ENCODE measurements at places on chromosomes 12 and 14. TPM values are rescaled to one million over a fixed set of nuclear protein-coding genes. Genes with fewer than 3 reads are reported as not detected.

GRCh38 chr14:106280876-106281275 lies 754.5 kb downstream of the TMEM121 start:
- no peak for DNase-seq

- DNase-seq, result no peak
Measured at GRCh38 chr14:87252103-87252502, 740.9 kb downstream of the GALC start.

GRCh38 chr14:97705976-97706375 lies 908.8 kb downstream of the VRK1 start:
- DNase-seq, result no peak

DNA sequence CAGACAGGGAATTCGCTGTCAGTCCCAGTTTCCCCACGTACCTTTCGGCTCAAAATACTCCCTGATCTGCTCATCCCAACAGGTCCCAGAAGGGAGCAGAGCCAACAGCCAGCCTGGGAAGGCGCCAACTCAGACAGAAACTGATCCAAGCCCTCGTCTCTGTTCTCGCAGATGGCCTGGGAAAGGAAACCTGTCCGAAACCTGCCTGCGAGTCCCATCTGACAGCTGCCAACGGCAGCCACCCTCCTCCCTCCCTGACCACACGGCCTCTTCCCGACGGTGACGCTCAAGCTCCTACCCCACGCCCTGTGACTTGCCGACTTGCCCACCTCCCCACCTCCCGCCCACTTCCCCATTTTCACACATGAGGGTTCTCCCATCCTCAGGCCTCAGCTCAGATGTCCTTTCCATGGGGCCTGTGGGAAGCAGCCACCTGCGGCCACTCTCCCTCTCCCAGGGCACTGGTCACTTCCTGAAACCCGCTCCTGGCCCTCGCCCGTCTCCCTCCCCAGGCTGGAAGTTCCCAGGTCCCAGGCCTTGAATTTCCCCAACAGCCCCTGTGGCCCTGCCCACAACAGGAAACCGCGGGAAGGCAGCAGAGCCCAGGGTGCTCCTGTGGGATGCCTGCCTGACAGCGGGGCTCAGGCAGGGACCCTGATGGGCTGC lies 60.9 kb upstream of the FBRSL1 start:
- DNase-seq, result no peak

DNA sequence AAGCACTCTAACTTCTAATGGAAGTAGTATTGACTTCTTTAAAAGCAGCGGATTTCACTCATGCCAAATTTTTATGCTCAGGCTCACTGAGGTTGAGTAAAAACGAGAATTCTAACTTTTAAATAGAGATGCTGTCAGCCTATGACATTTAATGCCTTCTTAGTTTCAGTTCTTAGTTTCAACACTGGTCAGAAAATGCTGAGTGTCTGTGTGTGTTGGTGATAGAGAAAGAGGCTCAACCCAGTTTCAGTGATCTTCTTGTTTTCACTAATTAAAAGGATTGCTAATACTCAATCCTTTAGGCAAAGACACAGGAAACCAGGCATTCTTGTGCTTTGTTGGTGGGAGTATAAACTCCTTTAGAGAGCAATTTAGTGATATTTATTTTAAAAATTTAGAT lies 31.0 kb downstream of the PEBP1 start:
- DNase-seq, result no peak

DNA sequence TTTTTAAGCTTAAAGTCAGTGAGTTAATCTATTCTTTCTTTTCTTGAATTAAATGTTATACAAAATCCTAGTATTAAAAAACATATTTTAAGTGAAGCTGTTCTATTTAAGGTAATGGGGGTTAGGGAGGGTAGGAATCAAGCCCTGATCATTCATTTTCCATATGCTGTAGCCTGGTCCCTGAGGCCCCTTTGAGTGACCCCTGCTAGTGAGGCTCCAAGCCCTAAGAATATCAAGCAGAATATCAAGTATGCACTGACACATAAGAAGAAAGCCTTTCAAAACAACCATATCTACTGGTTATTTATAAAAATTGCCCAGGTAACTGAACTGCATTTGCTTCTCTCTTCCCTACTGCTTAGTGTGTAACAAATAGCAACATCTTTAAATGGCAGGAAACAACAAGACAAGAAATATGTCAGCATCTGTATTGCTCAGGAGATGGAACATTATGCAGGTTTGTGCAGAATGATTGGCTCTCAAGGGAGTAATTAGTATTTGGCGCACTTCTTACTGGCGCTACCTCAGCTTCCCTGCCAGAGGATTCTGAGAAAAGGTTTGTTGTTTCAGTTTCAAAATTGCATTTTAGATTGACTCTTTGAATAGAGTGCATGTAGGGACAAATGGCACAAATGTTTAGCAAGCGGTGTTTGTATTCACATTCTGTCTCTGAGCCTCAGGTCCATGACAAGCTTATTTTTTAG lies 223.0 kb downstream of the DUSP6 start:
- no peak for DNase-seq

Gene CCDC177
- 0.13 TPM for polyA plus RNA-seq

DNA sequence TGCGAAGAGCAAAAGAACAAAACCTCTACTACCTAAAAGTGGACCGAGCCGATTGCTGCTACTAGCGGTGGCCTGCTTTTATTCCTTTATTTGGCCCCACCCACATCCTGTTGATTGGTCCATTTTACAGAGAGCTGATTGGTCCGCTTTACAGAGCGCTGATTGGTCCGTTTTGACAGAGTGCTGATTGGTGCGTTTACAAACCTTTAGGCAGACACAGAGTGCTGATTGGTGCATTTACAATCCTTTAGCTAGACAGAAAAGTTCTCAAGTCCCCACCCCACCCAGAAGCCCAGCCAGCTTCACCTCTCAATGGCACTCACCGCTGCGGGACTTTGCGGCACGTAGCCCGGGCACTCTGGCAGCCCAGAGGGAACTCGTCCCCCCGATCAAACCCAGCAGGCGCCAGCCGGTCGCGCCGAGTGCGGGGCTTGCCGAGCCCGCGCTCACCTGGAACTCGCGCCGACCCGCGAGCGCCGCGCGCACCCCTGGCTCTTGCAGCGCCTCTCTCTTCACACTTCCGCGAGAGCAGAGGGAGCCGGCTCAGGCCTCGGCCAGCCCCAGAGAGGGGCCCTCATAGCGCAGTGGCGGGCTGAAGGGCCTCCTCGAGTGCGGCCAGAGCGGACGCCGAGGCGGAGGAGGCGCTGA lies 8.7 kb upstream of the FGD4 start:
- DNase-seq, result no peak

- no peak for DNase-seq
Measured at GRCh38 chr12:68469113-68469512, 137.0 kb upstream of the MDM1 start.

- no peak for DNase-seq
Measured at GRCh38 chr14:51540364-51540763, 111.3 kb upstream of the FRMD6 start.

Gene KRT72
- not detected for polyA plus RNA-seq

GRCh38 chr14:40053416-40053815 lies 621.2 kb upstream of the FBXO33 start:
- DNase-seq, result no peak

DNA sequence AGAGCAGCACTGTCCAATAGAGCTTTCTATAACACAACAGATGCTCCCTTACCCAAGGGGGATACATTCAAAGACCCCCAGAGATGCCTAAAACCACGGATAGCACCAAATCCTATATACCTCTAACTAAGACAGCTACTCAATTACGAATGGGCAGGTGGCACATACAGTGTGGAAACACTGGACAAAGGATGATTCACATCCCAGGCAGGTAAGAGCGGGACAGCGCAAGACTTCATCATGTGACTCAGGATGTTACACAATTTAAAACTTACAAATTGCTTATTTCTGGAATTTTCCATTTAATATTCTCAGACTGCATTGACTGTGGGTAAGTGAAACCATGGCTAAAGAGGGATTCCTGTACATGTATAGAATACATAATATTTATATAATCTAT lies 5.5 kb upstream of the HCFC2 start:
- no peak for DNase-seq
